ENCODE measurements at places on chromosomes 16 and 17.

GRCh38 chr17:18992454-18993130, 12.0 kb downstream of the FAM83G start:
- DNase-seq, result no peak

GRCh38 chr17:52049051-52049450, 109.5 kb downstream of the CA10 start:
- no peak for DNase-seq

GRCh38 chr17:66018786-66019185, 173.1 kb downstream of the CEP112 start:
- DNase-seq, result no peak

- DNase-seq, result no peak
These were observed 632 bp downstream of the SLC9A5 start for GRCh38 chr16:67249178-67250044.

- DNase-seq, result no peak
These were observed 33.1 kb upstream of the CCL22 start for GRCh38 chr16:57325458-57325857.

GRCh38 chr17:47423406-47424295, 99.9 kb downstream of the EFCAB13 start:
- no peak for DNase-seq

- no peak for DNase-seq
These were observed 12.0 kb downstream of the AMFR start for GRCh38 chr16:56413381-56413780.

DNA sequence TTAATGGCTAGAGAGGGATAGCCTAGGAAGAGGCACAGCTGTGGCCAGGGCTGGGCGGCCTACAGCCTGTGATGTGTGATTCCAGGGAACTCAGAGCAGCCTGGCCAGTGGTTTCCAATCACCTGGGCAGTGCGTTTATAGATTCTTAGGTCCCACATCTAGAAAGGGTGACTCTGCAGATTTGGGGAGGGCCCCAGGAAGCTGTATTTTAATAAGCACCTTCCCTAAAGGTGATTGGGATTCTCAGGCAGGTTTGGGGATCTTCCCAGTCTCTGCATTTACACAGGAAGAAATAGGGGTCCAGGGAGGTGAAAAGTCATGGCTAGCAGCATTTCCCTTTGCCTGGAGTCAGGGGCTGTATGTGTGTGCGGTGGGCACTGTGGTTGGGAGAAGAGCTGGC, 9.5 kb downstream of the SPNS2 start:
- DNase-seq, result no peak

- no peak for DNase-seq
These were observed 22.6 kb downstream of the GJD3 start for GRCh38 chr17:40341808-40342503.

DNA sequence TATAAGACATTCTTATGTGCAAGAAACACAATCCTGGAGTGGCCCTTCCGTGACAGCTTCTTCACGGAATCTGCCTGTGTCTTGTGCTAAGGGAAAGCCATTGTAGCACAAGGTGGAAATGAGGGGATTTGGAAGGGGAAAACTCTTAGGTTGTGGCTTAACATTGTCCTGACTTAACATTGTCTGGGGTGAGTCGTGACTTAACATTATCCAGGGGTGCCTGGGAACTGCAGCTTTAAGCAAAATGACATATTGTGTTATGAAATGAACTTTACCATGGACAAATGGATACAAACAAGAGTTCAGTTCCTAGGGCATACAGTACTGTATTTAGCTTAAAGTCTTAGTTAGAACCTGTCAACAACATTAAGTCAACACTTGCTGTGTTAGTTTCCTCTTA, 323.9 kb downstream of the CPPED1 start:
- no peak for DNase-seq

DNA sequence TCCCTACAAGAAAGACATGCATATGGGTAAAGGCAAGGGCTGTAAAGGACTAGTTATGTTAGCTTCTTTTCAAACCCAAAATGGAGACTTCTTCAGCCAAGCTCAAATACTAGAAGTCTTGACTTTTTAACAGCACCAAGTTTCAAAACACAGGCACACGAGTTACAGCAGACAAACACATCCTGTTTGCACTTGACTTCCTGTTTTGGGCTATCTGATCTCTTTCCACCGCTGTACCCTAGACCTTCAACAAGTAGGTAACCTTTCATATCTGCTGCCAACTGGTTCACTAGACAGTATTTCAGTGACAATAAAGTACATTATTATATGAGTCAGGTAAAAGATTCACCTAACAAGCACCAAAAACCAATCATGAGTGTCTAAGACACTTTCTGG, 12.3 kb downstream of the RFFL start:
- peak; percentile 29 for DNase-seq

DNA sequence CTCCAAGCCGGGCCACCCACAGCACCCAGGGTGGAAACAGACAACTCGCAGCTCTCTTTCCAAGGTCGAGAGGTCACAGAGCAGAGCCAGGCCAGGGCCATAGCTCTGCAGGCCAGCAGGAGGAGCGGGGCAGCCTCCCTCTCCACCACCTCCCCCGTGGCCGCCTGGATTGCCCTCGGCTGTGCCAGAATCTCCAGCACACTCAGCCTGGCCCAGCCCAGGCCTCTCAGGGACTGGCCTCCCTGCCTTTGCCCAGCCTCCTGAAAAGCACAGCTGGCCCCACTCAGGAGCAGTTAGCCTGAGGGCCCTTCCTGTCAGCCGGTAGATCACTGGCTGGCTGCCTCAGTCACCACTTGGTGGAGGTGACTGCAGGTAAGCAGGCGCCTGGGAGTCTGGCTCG, 85.8 kb upstream of the SEC14L1 start:
- no peak for DNase-seq

- DNase-seq, result no peak
These were observed 133.5 kb downstream of the BRIP1 start for GRCh38 chr17:61729690-61730268.

DNA sequence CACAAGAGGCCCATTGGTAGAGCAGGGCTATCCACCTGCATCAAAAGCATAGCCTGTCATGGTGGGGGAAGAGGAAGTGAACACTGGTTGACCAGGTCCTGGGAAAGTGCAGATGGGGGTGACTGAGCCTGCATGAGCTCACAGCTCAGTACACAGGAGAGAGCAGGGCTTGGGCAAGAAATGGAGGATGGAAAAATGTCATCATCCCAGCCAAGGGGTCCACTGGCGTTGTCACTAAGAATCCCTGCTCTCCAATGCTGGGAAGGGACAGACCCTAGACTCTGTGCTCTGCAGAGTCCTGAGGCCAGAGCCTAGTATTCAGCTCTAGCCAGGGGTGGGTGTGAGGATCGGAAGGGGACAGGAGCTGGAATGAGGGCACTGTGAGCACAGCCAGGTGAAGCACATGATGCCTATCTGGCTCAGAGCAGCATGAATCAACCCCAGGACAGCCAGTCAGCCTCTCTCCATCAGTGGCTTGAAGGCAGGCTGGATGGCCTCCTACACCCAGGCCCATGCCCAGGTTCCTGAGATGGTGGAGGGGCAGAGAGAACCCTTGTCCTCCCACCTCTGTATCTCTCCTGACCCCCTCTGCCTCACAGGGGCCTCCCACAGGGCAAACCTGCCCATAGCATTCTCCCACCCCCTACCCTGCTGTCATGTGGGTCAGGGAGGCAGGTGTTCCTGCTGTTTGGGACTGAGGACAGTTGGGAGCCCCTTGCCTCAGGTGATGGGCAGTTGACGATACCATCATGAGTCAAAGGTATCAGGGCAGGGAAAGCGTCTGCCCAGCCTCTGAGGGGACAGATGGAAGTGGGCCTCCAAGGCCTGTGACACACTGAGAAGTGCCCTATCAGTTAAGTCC, 13.8 kb upstream of the CTCF start:
- no peak for DNase-seq

DNA sequence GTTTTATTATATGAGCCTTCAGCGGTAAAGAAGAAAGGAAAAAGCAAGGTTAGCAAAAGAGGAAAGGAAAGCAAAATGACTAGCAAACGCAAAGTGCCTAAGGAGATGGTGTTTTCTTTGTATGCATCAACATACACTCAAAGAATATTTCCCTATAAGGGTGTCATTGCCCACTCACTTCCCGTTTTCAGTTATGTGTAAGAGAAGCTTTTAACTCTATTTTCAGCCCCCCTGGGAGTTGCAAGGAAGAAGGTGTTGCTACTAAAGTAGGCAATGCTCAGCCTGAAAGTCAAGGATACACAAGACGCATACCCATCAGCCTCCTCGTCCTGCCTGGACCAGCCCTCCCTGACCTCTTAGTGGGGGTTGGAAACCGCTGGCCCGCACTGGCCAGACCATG, 267.7 kb upstream of the ZFHX3 start:
- DNase-seq, result no peak

DNA sequence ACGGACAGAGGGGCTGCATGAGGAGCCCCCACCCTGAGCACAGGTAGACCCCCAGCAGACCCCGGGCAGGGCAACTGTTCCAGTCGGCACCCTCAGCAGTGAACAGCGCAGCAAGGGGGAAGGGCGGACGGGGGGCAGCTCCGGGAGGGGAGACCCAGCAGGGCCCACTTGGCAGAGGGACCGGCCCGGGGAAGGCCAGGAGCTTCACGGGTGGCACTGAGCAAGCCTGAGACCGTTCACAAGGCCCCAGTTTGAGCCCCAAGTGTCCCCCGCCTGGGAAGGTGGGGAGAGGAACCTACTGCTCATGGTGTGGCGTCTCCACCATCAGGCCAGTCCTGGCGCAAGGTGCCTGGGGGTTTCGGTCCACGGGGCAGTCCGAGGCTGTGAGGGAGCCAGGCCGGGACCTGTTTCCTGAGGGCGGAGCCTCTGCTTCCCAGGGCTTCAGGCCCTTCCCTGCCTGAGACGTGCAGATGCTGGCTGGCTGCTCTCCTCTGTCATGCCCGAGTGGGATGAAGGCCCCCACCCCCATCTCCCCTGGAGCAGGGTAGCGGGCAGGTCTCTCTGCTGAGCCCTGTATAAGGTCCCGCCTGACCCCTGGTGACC, 54.4 kb upstream of the GNG13 start:
- DNase-seq, result no peak
